ENCODE measurements at places on chromosomes 1 and 21.

DNA sequence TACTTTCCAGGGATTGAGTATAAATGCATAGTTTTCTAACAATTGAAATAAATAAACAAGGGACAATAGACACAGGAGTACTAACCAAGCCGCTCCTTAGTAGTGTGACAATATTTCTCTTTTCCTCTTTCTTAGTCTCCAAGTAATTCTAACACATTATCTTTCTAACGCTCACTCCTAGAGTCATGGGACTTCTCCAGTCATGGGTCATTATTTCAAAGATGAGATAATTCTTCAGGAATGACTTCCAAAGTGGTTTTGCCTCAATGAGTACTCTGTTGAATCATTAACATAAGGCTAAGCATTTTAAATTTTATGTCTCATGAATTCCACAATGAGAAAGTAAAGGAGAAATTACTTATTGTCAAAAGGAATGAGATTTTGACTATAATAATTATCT lies 605.8 kb upstream of the ADAMTS5 start:
- no peak for DNase-seq

GRCh38 chr1:116569776-116570357 lies 959 bp downstream of the CD58 start:
- peak; percentile 45 for DNase-seq

GRCh38 chr1:66044912-66045311 lies 252.2 kb downstream of the PDE4B start:
- no peak for DNase-seq

- no peak for DNase-seq
These were observed 159.7 kb downstream of the PTGER3 start for GRCh38 chr1:70887936-70888335.

- no peak for DNase-seq
These were observed 144.6 kb downstream of the PGBD5 start for GRCh38 chr1:230281556-230281955.

- DNase-seq: no peak
These were observed 1809.6 kb downstream of the BRINP3 start for GRCh38 chr1:188668083-188668482.

DNA sequence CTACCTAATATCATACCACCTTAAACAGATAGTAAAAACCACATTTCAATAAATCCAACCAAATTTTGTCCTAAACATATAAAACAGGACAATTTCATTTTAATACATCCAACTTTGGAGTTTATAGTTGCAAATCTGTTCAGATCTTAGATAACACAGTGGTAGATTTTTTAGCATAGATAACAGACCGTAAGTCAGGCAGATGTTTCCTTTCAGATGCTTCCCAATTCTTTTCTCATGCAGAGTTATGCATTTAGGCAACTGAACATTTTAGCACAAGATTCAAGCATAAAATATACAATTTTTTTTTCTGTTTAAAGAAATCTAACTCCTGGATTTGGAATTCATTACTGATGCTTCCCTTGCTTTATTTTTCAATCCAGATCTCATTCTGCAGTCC lies 156.5 kb upstream of the ZNHIT6 start:
- DNase-seq: no peak

DNA sequence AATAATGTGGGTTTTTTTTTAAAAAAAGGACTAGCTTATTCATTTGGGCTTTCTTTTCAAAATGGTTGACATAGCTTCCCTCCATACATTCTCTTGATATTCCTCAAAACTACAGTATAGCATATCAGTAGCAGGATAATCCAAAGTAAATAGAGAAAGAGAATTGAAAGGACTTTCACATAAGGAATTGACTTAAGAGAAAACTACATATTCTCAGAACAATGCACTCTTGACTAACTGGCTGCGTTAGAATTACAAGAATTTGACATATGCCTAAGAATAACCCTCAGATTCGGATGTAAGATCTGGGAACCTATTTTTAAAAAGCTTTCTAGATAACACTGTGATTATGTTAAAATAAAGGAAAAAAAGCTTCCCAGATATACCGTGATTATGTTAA lies 3.1 kb downstream of the PRKAB2 start:
- DNase-seq: no peak

DNA sequence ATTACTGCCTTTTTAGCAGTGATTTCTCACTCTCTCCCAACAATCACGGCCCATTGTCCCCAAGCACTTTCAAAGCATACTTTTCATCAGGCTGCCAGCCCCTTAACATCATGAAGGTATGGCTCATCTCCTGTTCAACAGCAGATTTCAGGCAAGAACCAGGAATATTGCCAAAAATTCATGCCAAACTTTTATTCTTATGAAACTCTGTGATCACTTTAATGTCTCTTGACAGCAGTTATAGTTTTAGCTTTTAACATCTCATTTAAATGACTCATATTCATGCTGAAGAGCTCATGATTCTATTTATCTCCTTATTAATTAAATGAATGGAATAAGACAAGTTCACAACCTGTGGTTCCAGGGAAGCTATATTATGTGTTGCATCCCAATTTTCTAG lies 235.1 kb downstream of the GRIK1 start:
- no peak for DNase-seq

- no peak for DNase-seq
These were observed 266.2 kb downstream of the LMO4 start for GRCh38 chr1:87594736-87595383.

DNA sequence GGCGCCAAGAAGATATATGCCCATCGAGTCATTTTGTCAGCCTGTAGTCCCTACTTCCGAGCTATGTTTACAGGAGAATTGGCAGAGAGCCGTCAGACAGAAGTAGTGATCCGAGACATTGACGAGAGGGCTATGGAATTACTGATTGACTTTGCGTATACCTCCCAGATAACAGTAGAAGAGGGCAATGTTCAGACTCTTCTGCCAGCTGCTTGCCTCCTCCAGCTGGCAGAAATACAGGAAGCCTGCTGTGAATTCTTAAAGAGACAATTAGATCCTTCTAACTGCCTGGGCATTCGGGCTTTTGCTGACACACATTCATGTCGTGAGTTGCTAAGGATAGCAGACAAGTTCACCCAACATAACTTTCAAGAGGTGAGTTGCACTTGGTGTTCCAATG lies 19.1 kb downstream of the KLHL20 start:
- no peak for DNase-seq

DNA sequence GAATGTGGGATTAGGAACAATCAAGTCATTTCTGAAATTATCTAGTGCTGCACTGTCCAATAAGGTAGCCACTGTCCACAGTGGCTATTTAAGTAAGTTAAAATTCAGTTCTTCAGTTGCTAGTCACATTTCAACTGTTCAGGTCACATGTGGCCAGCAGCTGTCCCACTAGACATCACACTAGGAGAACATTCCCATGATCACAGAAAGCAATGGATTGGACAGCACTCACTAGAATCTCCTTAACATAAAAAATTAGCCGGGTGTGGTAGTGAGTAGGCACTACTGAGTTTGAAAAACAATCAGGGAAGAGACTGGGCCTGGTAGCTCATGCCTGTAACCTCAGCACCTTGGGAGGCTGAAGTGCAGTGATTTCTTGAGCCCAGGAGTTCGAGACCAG lies 33.6 kb downstream of the NUP133 start:
- DNase-seq: no peak

DNA sequence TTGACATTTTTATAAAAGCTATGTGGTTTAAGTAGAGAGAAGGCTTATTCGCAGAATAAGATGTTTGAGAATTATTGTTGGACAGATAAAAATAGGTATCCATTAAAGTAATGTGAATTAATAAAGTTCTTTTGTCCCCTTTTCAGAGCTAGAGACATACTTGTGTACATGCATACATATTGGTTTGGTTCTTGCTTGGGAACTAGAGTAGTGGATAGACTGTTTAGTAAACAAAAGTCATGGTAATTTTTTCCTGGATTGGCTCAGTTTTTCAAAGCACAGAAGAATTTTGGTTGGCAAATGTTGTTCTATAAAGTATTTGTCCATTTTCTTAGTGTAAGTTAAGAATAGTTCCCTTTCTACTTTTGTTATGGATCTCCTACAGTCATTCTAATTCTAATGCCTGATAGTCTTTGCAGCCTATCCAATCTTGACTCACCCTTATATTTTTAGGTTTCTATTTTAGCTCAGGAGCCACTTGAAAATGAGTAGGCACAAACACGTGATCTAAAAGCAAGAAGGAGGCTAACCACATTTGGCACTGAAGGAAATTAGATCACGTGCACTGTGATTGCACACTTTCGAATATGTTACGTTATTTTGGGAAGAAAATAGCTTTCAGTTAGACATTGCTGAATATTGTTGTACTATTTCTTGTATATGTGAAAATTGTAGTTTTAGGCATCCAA lies 47.0 kb downstream of the RABGAP1L start:
- DNase-seq: peak; percentile 13

- DNase-seq: no peak
These were observed 110.3 kb upstream of the TRABD2B start for GRCh38 chr1:48107516-48107915.

GRCh38 chr1:203673550-203674411 lies 47.1 kb downstream of the ATP2B4 start:
- DNase-seq: peak; percentile 68

DNA sequence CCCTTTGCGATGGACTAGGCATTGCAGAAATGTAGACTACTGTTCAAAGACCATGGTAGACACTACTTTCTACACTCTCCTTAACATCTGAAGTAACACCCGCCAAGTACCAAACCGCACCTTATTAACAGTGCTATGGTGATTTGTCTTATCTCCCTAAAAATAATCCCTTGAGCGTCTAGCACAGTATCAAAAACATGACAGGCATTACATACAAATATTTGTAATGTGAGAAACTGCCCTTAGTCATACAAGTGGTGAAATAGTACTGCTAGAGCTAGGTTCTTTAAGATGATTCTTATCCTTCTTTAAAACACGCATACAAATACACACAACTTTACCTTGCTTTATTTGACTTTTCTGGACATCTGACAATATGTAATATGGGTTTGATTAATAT lies 27.2 kb downstream of the PUM1 start:
- no peak for DNase-seq

- DNase-seq: no peak
These were observed 83.0 kb downstream of the ST6GALNAC5 start for GRCh38 chr1:76950306-76950705.

- no peak for DNase-seq
These were observed 657 bp upstream of the HDAC1 start for GRCh38 chr1:32291145-32291707.

All from stimulated activated CD4-positive, alpha-beta T cell treated with anti-CD3 and anti-CD28 coated beads, Interleukin-4, amount 100 ng/mL, for 24 hours (primary cell).